GM23248 (cell line): ENCODE measurements at places on chromosomes 16 and 17. TPM values are rescaled to one million over a fixed set of nuclear protein-coding genes. Genes with fewer than 3 reads are reported as not detected.

DNA sequence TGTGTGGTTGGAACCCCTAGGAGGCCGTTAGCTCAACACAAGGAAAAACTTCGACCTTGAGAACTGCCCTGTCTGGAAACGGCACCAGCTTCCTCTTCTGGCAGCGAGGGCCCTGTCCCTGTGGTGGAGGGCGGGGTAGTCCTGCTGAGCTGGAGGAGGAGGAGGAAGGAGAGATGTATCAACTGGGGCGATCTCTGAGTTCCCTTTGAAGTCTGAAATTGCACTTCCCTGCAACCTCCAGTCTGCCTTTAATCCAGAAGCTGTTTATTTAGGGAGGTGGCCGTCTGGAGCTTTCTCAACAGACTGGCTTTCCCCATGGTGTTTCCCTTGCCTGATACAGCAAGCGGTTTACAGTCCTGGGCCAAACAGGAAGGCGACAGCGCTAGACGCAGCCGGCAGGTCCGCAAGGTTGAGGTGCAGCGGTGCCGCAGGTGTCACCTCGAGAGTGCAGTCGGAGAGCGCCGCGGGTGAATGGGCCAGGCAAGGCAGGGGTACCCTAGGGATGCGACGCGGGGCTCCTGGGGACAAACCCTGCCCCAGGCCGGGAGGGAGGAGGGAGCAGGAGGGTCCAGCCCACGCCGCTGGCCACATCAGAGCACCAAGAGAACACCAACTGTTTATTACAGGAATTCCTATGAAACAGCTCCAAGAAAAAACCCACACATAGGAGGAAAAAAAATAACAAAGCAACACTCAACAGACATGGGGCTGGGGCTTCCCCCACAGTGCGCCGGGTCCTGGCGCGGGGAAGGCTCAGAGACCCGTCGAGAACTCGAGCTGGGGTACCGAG, 11.4 kb upstream of the MRPS23 start:
- peak overlapping the region; percentile 68 for H3K4me3 ChIP-seq
- peak; percentile 57 for DNase-seq
- H3K36me3 ChIP-seq = no peaks in the 10 kb centered on the region

DNA sequence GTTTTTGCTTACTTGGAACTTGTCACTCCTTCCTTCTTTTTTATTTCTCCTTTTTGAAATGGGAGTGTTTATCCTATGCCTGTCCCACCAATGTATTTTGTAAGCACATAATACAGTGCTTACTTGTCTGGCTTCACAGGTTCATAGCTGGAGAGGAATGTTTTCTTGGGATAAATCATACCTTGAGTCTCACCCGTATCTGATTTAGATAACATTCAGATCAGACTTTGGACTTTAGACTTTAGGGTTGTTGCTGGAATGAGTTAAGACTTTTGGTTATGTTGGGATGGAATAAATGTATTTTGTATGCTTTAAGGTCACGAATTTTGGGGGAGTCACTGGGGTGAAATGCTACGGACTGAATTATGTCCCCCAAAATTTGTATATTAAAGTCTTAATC, 13.0 kb upstream of the LRRC75A start:
- DNase-seq = no peak
- no peak overlapping the region for H3K4me3 ChIP-seq
- H3K27ac ChIP-seq = no peak overlapping the region
- no peaks in the 10 kb centered on the region for H3K36me3 ChIP-seq
- peaks cover 10% of the 10 kb centered on the region; the same call in 1 of the 2 replicates for H3K27me3 ChIP-seq

DNA sequence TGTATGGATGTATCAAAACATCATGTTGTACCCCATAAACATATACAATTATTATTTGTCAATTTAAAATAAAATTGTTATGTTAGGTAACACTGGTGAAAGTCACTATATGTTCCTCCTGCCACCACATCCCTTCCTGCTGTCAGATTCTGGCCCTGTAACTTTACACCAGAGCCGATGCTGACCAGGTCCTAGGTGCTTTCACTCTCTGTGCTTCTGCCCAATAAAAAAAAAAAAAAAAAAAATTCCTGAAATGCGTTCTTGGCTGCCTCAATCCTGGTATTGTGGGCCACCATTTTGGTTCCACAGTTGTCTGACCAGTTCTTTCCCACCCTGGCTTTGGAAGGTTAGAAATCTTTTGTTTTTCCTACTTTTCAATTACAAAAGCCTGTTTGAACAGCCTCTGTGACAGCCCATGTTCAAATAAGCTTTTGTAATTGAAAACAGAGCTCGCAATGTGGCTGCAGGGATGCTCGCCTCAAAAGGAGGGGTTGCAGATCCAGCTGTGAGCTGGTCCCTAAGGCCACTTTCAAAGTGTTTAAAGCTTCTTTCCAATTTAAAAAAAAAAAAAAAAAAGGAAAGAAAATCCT, 831.0 kb upstream of the EEF2KMT start:
- no peak overlapping the region for H3K4me3 ChIP-seq
- DNase-seq = no peak

Gene COX6A2
- not detected in 2 replicates for total RNA-seq

- no peaks in the 10 kb centered on the region for H3K27me3 ChIP-seq
- peaks cover 16% of the 10 kb centered on the region for H3K4me1 ChIP-seq
- DNase-seq = no peak
- H3K27ac ChIP-seq = peak overlapping the region; percentile 98
These were observed 1.1 kb upstream of the UBE2I start for GRCh38 chr16:1308036-1308976.

- no peak overlapping the region for H3K4me3 ChIP-seq
- no peak overlapping the region for H3K27ac ChIP-seq
- DNase-seq = peak; percentile 10
- no peaks in the 10 kb centered on the region for H3K36me3 ChIP-seq
- H3K27me3 ChIP-seq = no peaks in the 10 kb centered on the region
These were observed 48.4 kb upstream of the SKAP1 start for GRCh38 chr17:48478224-48479013.

Gene SAP30BP
- total RNA-seq = 60.8 and 93.7 TPM in 2 replicates

Gene MAP2K6
- under 0.01 and 0.11 TPM in 2 replicates for total RNA-seq

DNA sequence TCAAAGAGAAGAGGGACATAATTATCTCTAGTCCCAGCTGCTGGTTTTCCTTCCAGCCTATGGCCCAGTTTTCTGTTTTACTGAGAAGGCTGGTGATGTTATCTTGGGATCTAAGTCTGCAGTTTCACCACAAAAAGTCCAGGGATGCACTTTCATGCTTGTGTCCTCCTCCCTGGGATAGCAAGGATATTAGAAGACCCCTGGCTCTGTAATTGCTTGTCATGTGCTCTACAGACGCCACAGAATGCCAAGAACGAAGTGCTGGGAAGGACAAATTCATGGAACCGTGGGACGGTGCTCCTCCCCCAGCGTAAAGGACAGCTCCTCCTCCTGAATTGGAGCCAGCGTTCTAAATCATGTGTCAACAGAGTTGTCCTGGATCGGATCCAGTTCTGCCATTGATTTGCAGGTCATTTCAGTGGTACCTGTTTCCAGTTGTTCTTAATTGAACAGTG, 8.6 kb downstream of the MAPT start:
- no peak overlapping the region for H3K4me3 ChIP-seq
- no peaks in the 10 kb centered on the region for H3K4me1 ChIP-seq
- peak; percentile 14 for DNase-seq
- H3K27me3 ChIP-seq = peaks cover 49% of the 10 kb centered on the region
